ENCODE measurements at places on chromosomes 16 and 17.

DNA sequence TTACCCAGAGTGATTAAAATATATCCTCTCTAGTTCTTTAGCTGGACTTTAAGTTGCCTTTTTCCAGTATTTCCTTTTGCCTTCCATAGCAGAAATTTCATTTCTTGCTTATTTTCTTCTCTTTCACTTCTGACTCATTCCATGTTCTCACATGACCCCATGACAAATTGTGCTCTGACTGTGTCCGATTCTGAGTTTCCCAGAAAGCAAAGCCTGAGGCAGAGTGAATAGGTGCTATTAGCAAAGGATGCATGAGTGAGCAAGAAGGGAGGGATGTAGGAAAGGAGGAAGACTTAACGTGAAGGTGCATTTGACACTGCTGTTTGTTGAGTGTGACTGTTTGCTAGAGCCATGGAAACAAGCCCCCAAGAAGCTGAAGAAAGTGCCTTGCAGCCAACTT lies 82.6 kb upstream of the CNTNAP4 start:
- no peak for DNase-seq

DNA sequence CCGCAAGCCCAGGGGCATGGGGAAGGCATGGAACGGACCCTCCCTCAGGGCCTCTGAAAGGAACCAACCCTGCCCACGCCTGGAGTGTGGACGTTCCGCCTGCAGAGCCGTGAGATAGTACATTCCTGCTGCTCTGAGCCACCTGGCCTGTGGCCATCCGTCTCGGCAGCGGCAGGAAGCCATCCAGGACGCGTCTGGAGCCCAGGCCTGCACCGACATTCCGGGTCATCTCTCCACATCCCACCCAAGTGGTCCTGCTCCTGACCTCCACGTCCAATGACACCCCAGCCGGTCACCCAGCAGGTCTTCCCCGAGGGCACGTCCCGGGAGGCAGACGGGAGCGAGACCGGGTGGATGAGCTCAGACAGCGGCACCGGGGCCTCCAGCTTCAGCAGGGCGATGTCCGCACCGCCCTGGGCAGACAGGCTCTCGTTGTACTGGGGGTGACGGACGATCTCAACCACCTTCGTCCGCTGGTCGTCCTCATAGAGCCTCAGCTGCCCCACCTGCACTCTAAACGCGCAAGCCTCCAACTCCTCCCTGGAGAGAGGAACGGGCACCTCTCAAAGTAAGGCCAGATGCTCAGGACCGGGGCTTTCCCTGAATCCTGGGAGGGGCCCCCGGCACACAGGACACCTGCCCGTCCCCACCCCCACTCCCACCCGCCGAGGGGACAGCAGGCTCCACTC lies 21.3 kb upstream of the UBE2I start:
- DNase-seq: no peak

DNA sequence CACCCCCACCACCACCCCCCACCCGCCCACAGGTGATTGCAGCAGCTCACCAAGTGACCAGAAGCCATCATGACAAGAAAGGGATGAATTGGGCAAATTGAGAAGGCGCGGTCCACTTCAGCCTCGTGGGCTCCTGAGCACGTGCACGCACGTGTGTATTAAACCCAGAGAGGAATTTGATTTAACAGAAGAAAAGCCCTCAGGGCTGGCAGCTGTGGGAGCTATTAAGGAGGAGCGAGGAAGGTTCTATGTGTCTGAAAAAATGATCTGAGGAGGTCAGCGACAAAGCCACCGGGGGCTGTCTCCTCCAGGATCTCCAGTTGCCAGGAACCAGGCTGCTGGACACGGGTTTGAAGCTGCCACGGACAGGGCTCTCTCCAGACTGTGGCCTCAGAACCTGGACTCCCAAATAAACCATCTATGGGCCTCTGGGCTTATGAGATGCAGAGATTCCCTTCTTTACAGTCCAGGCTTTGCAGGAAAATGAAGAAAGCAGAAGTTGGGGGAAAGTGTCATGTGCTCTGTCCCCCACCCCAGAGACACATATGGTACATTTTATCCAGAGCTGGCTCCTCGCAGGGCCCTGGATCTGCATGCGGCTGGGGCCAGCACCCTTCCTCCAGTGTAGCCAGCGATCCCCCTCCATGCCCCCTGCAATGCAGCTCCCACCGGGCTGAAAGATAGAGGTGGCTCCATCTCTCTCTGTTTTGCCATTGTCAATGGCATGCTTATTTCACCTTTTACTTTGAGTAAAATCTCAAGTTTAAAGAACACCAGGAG lies 219.7 kb upstream of the RPL38 start:
- DNase-seq: no peak

- no peak for DNase-seq
These were observed 5.8 kb downstream of the TXNDC11 start for GRCh38 chr16:11736903-11737302.

DNA sequence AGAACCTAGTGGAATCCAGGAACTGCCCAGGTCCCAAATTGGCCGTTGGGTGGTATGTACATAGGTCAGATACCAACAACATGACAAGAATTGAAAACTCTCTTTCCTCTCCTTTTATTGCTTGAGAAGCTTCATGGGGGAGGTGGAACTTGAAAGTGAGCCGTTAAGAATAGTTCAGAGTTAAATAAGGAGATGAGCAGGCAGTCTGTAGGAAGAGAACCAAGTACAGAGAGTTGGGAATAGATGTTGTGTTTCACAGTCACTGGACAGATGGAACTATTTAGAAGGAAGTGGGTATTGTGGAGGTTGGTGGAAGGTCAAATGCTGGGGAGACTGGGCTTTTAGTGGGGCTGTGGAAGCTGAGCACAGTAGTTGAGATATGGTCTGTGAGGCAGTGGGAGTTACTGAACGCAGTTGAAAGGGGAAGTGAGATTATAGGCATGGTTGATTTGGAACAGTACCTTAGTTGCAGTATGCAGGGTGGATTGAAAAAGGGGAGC lies 26.4 kb downstream of the ARHGAP44 start:
- no peak for DNase-seq

- no peak for DNase-seq
These were observed 9.0 kb downstream of the MEAK7 start for GRCh38 chr16:84495506-84495905.

- no peak for DNase-seq
These were observed 4.0 kb upstream of the PPP1R27 start for GRCh38 chr17:81838753-81839255.

GRCh38 chr17:68103148-68103547 lies 67.6 kb downstream of the KPNA2 start:
- no peak for DNase-seq

DNA sequence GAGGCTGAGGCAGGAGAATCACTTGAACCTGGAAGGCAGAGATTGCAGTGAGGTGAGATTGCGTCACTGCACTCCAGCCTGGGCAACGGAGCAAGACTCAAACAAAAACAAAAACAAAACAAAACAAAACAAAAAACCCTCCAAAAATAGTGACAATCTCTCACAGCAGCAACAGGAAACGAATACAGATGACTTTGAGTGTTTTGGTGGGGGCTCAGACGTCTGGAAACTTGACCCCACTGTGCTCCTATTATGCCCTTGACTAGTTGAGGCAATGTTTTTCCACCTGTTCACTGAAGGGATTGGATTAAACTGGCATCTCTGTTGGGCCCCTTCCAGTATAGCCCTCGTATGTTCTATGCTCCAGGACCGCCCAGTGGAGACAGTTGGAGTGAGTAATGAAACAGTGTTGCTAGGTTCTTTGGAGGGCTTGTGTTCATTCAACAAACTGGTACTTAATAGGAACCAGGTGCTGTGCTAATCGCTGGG lies 167.0 kb downstream of the UTP18 start:
- no peak for DNase-seq

- no peak for DNase-seq
These were observed 124.7 kb downstream of the MAF start for GRCh38 chr16:79475841-79476240.
